Erythroblast (primary cell): ENCODE measurements at places on chromosomes 16 and 17.

DNA sequence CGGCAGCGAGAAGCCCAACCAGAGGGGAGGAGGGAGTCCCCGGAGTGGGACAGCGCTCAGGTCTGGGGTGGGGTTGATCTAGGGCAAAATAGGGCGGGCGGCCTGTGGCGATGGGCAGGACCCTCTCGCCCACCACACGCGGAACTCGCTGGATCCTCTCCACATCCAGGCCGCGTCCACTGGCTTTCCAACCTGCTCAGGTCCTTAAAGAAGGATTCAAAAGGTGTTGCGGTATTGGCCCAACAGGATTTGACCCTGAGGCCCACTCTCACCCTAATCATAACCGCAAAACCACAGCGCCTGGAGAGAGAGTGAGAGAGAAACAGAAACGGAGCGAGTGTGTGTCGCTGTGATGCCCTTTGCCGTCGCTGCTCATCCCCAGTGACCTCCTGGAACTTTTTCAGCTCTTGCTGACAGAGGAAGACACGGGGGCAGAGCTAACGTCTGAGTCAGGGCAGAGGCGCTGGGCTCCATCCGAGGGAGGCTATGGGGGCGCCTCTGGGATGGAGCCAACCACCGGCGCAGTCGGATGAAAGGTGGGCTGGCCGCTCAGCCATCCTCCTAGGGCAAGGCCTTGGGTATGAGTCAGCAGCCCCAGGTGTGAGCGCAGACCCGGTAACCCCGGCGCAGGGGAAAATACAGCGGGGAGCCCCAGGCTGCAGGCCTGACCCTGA, 16.7 kb upstream of the OR1F1 start:
- no peak for DNase-seq

DNA sequence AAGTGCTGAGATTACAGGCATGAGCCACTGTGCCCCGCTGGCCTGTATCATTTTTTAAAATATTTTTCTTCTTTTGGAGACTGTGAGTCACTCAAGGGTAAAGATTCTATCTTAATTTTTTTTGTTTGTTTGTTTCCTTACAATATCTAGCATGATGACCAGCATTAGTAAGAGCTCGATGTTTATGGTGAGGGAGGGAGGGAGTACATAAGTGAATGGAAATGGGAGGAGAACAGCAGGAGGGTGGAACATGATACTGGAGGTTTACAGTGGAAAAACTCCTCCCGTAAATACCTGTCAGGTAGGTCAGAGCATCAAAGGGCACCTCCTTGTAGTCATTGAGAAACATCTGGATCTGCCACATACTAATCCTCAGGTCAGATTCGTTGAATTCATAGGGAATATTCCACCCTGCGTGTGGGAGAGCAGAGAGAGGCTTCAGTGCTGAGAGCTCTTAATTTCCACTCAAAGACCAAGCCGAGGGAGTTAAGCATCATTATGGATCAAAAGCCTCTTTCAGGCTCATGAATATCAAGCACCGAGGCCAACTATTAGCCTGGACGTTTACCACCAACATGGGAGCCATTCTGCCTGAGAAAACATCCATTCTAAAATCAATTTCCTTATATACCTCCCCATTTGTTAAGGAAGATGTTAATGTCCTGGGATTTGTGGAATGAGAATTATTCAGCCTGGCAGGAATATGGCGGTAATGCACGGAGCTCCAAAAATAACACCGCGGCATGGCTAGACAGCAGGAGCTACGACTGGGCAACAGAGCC, 51.8 kb downstream of the LYRM1 start:
- no peak for DNase-seq

DNA sequence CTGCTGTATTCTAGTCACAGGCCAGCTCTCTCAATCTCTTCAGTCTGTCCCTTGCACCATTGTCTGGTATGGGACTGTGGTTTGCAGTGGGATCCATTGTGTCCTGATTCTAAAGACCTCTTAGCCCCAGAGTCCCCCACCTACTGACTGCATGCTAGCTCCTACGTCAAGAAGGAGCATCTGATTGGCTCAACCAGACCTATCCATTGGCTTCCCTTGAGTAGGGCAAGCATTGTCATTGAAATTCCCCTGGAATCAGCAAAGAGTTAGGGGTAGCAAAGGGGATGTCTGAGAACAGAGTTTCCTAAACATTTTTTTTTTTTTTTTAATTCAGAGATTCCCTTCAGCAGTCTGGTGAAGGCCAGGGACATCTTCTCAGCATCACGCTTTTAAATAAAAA, 175.3 kb upstream of the MPHOSPH6 start:
- no peak for DNase-seq

DNA sequence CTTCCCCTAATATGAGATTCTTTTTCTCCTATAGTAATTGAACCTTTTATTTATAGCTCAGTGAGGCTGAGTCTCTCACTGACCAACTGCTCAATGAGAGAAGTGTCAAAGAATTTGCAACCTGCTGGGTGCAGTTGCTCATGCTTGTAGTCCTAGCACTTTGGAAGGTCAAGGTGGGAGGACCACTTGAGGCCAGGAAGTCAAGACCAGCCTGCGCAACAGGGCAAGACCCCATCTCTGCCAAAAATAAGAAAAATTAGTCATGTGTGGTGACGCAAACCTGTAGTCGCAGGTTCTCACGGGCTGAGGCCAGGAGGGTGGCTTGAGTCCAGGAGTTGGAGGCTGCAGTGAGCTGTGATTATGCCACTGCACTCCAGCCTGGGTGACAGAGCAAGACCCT, 30.9 kb upstream of the CRYBA1 start:
- DNase-seq: no peak

GRCh38 chr16:89442990-89443726, 47.2 kb downstream of the ANKRD11 start:
- peak; percentile 64 for DNase-seq

- no peak for DNase-seq
Measured at GRCh38 chr17:41710472-41711090, 1.6 kb upstream of the GAST start.

DNA sequence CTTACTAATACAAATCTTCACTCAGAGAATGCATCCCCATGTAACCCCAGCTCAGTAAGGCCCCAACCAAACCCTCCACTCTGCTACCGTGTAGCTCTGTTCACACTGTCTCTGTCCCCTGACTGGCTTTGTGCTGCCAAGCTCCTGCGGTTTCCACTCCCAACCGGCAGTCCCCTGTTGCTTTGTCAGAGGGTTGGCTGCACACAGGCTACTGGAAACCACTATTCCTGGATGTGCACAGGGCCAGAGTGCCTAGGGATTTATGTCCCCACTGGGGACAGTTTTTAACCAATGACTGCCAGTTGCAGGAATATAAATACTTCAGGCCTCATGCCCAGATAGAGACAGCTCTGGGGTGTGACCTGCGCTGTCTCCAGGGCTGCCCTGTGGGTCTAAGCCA, 157.1 kb upstream of the C16orf82 start:
- no peak for DNase-seq

GRCh38 chr16:76345163-76345661, 68.0 kb downstream of the CNTNAP4 start:
- peak; percentile 35 for DNase-seq

DNA sequence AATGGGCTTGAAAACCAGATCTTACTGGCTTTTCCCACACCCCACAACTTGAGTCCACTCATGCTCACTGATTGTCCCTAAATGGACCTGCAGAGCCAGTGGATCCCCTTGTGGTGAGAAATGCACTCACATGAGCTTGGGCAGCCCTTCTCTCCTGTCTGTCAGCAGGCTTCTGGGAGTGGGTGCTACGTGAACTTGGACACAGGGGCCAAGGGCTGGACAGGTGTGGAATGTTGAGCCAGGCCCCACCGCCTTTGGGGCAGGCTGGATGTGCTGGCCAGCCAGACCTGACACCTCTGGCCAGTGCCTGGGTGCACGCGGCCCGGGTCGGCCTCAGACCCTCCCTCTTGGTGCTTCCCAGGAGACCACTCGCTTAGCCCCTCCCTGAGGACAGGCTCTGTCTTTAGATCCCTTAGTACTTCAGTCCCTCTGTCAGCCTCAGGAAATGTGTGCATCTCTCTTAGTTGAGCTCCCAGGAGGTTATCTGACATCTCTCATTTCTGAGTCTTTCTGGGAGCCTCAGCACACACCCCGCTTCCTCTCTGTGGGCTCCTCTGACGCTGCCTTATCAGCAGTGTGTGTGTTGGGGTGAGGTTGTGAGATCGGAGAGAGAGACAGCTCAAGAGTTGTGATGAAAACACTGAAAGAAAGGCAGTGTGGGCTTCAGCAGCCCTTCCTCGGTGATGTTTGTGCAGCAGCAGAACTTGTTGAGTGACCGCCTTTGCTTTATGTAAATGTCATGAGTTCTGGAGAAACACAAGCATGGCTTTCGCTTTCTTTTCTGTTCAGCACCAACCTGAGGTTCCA, 117.0 kb downstream of the RAB11FIP4 start:
- DNase-seq: peak; percentile 82

DNA sequence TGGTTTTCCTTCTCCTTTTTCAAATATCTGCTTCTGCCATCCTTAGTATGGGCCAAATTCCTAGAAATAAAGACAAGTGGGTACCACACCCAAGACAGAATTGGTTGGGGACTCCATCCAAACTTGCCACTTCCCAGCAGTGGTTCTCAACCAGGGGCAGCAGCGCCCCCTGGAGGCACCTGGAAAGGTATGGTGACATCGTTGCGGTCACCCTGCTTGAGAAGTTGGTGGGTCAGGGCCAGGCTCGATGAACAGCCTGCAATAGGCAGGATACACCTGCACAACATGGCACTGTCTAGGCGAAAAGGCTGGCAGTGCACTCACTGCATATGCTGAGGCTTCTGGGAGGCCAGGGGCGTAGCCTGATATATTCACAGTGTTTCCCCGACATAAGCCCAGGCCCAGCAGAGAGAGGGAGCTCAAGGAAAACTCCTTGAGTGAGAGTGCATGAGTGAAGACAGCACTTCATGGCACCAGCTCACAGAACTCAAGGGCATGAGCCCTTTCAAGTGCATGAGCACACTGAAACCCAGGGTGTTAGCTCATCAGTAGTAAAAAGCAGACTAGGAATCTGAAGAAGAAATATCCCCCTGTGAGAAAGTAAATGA, 57.7 kb downstream of the CMC2 start:
- peak; percentile 39 for DNase-seq

- no peak for DNase-seq
Measured at GRCh38 chr16:8537691-8538342, 52.5 kb downstream of the TMEM114 start.

DNA sequence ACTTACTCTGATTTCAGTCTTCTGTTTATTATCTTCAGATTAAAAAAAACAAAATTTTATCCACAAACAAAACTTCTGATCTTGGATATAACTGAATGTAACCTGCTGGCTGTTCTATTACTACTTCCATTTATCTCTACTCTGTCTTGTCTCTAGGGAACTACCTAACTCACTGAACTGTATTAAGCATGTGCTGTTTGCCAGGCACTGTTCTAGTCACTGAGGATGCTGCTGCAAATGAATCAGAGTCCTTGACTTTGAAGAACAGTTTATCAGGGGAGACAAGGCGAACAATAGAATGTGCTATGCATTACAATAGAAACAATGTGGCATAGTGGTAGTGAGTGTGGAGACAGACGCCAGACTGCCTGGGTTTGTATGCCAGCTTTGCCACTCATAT, 2.3 kb upstream of the ANKRD40 start:
- no peak for DNase-seq

DNA sequence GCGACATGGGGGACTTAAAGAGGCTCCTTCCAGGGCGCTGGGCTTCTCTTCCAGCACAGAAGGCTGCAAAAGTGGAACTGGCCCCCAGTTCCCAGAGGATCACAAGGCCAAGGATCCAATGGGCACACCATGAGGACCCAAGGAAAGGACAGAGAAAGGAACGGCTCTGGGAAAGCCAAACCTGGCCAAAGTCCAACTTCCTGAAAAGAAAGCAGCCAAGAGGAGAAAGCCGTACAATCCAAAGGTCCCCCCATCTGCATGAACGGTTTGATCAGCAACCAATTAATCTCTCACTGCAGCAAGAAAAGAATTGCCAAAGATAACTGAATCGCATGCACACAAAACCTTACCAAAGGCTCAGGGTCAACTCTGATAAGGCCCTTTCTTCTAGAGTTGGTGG, 19.8 kb upstream of the ICAM2 start:
- DNase-seq: no peak

DNA sequence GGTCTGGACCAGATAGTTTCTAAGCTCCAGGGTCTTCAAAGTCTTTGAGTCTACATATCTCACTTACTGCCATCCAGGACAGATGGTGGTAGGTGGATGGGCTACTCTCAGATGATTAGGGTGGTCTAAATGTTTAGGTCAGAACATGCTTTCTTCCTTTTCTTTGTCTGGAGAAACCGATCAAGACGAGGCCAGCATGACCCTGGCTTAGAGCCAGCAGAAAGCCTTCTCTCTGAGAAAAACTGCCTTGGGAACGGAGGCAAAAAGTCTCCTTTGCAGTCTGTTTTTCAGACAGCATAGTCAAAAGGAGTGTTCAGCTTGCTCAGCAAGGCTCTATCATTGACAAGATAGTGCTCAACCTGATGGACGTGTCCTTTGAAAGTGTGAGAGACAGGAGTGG, 48.8 kb downstream of the SPACA3 start:
- DNase-seq: no peak

- no peak for DNase-seq
Measured at GRCh38 chr16:57611181-57611580, 17.2 kb upstream of the ADGRG1 start.

- DNase-seq: no peak
Measured at GRCh38 chr17:65509032-65509431, 52.4 kb downstream of the AXIN2 start.

DNA sequence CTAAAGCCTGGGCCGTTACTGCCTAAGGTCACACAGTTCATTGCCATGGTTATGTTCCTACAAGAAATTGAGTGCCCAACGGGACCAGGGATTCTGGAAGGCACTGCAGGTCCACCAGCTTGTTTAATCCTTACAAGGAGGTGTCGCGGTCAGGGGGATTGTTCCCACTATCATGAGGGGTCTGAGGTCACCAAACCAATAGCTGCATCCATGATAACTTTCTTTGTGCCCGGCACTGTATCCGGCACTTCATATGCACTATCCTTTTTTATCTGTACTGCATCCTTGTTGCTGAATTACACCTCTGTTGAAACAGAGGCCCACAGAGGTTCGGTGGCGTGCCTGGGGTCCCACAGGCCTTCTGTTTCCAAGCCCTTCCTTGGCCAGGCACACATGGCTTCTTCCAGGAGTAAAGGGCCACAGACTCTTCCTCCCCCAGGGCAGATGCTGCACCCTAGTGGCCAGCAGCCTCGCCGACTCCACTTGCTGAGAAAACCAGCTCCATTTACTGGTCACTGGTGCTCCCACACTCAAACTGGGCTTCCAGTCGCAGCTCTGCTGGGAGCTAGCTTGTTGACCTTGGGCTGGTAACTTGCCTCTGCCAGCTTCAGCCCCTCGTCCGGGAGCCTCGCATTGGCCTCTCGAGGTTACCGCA, 82.0 kb upstream of the PLCG2 start:
- peak; percentile 72 for DNase-seq

DNA sequence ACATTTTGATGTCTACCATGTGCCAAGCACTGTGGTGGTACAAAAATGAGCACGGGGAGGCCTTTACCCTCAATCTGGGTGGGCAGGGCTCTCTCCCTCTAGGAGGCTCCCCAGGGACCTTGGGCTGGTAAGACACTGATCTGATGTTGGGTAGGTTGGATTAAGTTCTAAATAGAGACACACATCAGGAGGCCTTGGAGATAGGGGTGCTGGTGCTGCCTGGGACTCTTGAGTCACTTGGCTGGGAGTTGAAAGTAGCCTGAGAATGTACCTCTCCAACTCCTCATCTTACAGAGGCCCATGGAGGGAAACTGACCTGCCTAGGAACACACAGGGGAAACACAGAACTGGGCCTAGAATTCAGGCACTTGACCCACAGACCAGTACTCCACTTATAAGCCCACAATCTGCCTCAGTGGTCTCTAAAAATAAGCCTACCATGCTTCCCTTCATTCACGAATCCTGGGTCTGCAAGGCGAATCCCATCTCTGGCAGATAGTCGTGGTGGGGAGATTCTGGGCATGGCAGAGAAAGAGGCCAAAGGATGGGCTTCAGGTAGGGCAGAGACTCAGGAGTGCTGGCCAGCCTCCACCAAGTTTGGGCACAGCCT, 1.8 kb upstream of the NEUROD2 start:
- DNase-seq: no peak
